Prostate gland (tissue), 2 donors: ENCODE measurements at places on chromosomes 13 and 19. TPM values are rescaled to one million over a fixed set of nuclear protein-coding genes. Genes with fewer than 3 reads are reported as not detected.

DNA sequence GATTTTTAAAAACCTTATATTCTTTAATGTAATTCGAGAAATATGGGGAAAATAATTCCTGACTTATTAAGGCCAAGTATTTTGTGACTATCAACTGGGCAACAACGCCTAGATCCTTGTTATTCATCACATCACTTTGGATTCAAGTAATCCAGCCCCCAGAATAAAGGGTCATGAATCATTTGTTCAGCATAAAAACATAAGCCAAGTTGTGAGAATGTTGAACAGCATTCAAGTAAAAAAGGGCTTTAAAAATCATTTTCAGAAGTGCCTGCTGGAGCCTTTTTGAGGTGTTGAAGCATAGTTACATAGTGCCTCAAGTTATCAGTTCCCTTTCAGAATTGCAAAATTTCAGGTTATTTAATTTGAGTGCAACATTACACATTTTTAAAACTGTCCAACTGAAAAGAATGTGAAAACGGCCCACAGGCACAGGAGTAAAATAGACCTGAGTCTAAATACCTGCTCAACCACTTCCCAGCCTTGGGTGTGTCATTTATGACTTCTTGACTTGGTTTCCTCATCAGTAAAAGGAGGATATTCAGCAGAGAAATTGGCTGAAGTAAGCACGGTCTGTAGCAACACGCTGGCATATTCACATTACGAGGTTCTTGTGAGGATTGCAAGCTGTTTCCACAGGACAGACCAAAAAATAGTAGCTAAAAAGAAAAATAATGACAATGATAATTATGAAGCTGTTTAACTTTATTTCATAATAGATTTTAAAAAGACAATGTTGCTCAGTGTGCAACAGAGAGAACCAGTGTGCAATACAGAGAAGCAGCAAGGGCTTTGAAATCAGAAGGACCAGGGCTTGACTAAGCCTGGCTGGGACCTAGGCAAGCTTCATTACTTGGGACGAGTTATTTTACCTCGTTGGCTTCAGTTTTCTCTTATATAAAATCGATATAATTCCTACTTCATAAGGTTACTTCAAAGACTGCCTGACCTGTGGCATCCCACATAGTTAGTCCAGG is 56.6 kb downstream of the MBNL2 start:
- DNase-seq, result no peak

- no peak for DNase-seq
Observed at GRCh38 chr13:36717966-36718545, 44.2 kb downstream of the SERTM1 start.

- no peak for DNase-seq
Observed at GRCh38 chr19:19655641-19656343, 7.7 kb downstream of the ATP13A1 start.

- no peak for DNase-seq
Observed at GRCh38 chr13:107860284-107860683, 355.1 kb downstream of the LIG4 start.

- DNase-seq, result no peak
Observed at GRCh38 chr19:40081411-40081810, 9.3 kb downstream of the ZNF780A start.

DNA sequence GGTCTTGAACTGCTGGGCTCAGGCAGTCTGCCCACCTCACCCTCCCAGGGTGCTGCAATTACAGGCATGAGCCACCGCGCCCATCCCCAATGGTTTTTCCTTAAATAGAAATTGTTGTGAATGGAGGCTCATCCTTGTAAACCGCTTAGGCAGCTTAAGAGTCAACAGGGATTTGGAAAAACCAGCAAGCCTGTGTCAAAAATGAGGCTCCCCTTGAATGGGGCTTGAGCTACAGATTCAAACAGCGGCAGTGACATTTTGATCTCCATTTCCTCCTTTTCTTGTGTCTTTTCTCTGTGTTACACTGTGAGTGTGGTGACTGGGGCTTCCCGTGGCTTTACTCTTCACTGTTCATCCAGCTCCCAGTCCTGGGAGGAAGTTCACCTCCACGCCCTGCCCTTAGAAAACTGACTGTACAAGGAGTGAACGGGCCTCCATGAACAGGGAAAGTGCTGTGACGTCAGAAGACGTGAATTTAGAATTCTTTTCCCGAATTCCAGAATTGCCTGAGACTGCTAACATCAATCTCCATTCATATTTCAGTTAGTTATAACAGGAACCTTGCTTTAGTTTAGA is 15.3 kb upstream of the RAB8A start:
- DNase-seq, result no peak

GRCh38 chr19:50358483-50359327 is 6.7 kb downstream of the NAPSA start:
- no peak for DNase-seq

- DNase-seq, result no peak
Observed at GRCh38 chr13:108594153-108594552, 35.3 kb upstream of the MYO16 start.

- DNase-seq, result no peak
Observed at GRCh38 chr13:26695360-26695705, 65.3 kb downstream of the GPR12 start.

DNA sequence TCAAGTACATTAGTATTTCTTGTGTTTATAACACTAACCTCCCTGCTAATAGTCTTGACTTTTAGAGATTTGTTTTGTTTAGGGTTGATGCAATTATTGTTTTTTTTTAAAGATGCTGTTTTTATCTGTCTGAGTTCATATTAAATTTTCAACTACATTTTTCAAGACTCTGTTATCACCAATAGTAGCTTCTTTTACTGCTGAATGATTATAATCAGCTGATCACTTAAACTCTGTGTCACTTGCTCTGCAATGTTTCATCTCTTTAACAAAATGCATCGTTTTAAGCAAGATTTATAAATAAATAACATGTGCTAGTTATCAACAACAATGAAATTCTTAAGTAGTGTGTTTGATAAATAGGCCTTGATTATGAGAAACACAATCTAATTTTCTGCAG is 920.9 kb upstream of the PCDH20 start:
- no peak for DNase-seq

DNA sequence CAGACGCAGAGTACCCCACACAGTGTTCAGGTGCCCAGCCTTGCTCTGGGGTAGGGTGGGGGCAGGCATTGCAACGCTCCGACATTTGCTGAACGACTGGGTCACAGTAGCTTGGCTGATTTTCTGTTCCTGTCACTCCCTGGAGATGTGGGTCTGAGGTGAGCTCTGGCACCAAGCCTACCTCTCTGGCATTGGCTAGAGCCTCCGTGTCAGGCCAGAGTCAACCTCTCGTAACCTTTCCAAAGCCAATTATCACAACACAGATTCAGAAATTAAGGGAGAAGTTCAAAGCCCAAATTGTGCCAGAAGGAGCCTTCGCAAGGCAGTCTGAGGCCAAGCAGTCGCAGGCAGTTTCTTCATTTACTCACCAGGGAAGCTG is 117.2 kb downstream of the IRS2 start:
- no peak for DNase-seq

DNA sequence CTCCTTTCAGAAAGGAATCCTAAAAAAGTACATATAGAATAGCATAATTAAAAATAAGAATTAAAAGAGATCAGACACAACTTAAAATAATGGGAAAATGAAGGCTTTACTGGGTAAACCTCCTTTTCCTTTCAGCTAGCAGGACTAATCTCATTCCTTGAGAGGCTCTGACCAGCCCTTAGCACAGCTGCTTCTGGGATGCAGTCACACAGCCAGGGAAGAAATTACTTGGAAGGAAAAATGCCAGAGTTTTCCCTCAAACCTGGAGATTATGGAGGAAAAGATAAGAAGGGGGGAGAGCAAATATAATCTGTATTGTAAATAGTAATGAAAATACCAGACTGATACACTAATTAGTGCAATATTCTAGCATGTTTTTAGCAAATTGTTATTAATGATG is 91.8 kb downstream of the LRCH1 start:
- DNase-seq, result no peak

DNA sequence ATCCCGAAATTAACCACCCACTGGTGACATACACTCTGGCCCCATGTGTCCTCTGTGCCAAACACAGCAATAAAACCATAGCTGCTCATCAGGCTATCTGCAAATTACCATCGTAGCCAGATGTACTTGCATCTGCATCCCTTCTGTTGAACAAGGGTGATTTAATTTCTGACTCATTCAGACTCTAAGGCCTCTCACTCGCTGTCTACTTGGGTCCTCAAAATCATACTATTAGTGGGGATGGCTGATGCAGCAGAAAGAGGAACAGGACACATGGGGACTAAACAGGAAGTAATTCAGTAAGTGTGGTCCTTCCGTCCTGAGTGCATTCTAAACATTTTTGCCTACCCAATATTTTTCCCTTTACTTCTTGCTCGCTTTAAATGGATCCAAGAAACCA is 2275.0 kb upstream of the PCDH20 start:
- DNase-seq, result no peak

GRCh38 chr13:38898481-38898880 is 92.2 kb downstream of the STOML3 start:
- DNase-seq, result no peak

Gene SLITRK5
- 0.77 TPM for total RNA-seq

Gene RASGRP4
- 1.6 TPM for total RNA-seq

Gene CDC42EP5
- total RNA-seq, result 193 TPM

Gene CLEC4G
- 0.57 TPM for total RNA-seq

Gene ZNF573
- 5.9 TPM for total RNA-seq

Gene ZNF284
- total RNA-seq, result 1.3 TPM

Gene CYP4F12
- 50.9 TPM for total RNA-seq

Gene TDRD12
- 9.8 TPM for total RNA-seq
